ENCODE measurements at places on chromosomes 3 and 15.

DNA sequence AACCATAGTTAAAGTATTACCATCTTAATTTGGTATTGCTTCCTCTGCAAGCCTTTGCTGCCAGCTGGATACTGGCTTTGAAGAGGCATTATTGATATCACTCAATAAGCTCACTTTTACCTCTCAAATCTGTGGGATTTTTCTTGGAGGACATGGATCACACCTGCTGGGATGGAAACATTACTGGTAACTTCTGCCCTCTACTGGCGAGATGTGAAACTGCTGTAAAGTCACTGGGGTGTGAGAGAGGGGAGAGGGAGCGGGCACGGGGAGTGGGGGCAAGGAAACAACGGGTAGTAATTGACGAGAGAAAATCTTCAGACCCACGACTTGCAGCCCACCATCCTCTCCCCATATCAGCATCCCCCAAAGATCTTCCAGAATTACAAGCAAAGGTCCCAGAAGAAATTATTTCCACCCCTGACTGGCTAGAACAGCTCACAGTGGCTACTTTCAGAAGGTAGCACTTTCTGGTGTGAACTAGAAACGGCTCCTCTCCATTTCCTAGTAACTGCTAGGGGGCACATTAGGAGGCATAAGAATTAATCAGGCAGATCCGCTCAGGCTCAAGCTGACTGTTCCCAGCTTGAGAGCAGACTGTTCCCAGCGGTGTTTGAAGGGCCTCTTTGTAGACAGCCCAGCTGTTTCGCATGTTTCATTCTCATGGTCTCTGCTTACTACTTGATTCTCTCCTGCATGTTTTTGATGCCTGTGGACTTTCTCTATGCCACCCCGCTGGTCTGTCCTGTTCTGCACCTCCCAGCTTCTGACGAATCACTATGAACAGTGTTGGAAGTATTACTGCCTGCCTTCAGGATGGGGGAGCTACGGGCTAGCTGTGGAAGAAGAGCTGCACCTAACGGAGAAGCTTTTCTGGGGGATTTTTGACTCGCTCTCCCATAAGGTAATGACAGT lies 230.4 kb upstream of the CHRM5 start:
- no peak for DNase-seq

- DNase-seq: no peak
These were observed 61.8 kb upstream of the TMCO5A start for GRCh38 chr15:37872661-37873060.

DNA sequence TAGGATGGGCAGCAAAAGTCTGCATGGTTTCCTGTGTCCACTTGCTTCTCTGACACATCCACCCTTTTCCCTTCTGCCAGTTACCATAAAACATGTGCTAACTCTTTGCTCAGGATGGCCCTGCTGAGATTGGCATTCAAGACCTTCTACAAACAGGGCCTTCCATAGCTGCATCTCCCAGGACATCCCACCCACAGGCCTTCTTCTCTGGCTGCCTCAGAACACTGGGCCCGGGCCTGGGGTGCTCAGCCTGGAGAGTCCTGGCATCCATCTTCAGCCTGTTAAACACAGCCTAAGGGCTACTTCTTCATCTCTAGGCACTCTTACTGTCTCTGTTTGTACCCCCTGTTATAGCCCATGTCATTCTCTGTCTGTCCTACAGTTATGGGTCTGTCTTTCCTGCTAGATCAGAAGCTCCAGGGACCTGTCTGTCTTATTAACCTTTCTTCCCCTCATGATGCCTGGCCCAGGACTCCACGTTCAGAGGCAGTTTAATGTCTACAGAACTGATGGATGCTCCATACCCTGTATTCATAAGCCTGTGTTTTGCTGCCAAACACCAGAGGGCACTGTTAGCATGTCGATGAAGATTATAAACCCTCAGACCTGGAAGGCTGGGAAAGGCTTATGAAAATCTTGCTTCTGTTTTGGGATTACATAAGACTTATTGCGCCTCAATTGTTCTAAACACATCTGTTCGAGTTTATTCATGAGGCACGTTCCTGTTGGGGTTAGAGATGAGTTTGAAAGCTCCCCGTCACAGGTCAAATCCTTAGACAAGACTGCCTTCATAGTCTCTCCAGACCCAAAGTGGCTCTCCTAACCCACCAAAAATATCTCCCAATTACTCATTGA lies 16.5 kb downstream of the SEMA3G start:
- peak; percentile 61 for DNase-seq

GRCh38 chr3:14941871-14942270 lies 5.5 kb upstream of the NR2C2 start:
- no peak for DNase-seq

DNA sequence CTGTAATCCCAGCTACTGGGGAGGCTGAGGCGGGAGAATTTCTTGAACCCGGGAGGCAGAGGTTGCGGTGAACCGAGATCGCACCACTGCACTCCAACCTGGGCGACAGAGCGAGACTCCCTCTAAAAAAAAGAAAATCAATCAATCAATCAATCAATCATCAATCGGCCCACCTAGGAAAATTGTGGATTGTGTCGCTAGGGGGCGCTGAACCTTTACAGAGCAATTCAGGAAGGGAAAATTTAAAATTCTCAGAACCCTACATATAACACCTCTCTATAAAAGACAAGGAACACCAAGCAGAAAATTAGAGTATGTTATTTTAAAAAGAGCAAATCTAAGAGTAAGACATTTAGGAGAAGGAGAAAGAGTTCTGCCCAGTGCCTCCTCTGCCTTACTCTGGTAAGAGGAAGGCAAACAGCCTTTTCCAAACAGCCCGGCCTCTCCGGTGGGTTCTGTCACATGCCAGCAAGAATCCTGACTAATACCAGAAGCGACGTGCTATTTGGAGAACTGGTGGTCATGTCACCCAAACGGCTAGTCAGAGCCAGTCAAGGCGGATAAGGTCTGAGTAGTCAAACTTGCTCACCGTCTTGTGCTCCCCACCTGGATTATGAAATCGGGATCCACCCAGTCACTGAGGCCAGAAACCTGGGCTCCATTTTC lies 22.3 kb upstream of the SMCO1 start:
- DNase-seq: no peak

DNA sequence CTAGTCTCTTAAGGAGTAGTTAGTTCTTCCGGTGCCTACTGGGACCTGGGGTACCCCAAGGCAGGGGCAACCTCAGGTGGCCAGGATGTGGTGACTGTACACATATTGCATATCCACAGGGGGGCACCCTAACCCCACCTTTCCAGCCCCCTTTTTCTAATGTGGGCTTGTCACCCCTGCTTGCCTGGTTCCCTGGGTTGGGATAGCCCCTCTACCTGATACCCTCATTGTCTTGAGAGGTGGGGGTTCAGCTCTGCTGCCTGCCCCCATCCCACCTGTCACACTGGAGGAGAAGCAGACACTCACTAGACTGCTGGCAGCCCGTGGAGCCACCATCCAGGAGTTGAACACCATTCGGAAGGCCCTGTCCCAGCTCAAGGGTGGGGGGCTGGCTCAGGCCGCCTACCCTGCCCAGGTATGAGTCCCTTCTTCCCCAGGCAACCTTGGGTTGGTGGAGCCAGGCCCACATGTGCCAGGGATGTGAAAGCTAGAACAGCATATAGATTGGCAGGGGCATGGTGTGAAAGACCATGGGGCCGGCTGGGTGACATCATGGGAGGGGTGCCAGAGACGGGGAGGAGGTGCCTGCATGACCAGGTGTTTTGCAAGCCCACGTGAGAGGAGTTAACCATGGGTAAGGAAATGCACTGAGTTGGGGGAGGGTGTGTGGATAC lies 4.0 kb downstream of the GLYCTK start:
- no peak for DNase-seq
